ENCODE measurements at places on chromosomes 1 and 21.
A peak's percentile ranks its signal among the peaks of the same experiment; 100 is the strongest.

- no peak for DNase-seq
These were observed 17.4 kb upstream of the BCAR3 start for GRCh38 chr1:93699049-93699384.

GRCh38 chr1:151196292-151196800 lies 2.0 kb upstream of the PIP5K1A start:
- DNase-seq: no peak

DNA sequence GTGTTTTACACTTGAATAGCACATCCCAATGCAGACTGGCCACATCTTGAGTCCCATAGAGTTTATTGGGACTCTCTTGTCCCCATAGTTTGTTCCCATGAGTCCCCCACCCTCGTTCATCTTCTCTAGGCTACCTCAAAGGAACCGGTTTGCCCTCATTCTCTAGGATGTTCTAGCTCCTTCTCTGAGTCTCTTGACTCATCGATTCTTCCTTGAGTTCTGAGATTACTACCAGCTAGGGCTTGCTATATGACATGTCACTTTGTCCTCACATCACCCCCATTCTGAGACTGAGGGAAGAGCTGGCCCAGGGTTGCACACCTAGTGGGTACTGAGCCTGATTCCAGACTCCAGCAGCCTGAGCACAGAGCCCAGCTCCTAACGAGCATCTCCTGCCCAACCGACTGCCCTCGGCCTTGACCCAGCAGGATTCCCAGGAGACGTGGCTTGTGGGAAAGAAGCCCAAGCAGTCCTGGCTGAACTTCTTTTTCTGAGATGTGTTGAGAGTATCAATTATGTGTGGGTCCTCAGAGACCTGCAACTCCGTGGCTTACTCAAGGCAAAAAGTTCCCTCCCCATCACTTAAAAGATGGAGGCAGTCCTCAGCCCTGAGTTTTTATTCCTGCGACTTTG lies 42.0 kb downstream of the TMEM51 start:
- DNase-seq: no peak

DNA sequence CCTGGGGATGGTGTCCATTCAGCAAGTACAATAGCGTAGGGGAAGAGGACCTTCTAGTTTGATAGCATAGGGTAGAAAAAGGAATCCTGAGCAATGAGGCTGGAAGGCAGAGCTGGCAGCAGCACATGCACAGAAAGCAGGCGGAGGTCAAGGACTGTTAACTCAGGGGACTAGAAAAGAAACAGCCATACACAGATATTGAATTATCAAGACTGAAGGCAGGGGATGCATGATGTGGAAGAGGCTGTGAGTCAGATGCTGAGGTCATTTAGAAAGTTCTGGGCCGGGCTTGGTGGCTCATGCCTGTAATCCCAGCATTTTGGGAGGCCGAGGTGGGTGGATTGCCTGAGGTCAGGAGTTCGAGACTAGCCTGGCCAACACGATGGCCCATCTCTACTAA lies 65.6 kb downstream of the OPTC start:
- no peak for DNase-seq

- no peak for DNase-seq
These were observed 431.0 kb downstream of the DPYD start for GRCh38 chr1:97489834-97490233.

- peak; percentile 68 for DNase-seq
These were observed 556 bp downstream of the GMEB1 start for GRCh38 chr1:28668956-28669723.

GRCh38 chr1:246012341-246012740 lies 494.7 kb downstream of the SMYD3 start:
- no peak for DNase-seq

Measured in activated naive CD4-positive, alpha-beta T cell (primary cell).